ENCODE measurements at places on chromosomes 11 and 22.

GRCh38 chr11:3893311-3893710, 37.8 kb downstream of the STIM1 start:
- no peak for DNase-seq

GRCh38 chr11:19903620-19904069, 191.0 kb downstream of the NAV2 start:
- DNase-seq, result peak; percentile 61

- peak; percentile 62 for DNase-seq
These were observed 59.8 kb upstream of the WNT7B start for GRCh38 chr22:46036558-46037408.

GRCh38 chr22:26986884-26987283, 329.5 kb downstream of the MIAT start:
- DNase-seq, result no peak

GRCh38 chr22:31344578-31345330, 1.4 kb downstream of the PATZ1 start:
- DNase-seq, result peak; percentile 62

DNA sequence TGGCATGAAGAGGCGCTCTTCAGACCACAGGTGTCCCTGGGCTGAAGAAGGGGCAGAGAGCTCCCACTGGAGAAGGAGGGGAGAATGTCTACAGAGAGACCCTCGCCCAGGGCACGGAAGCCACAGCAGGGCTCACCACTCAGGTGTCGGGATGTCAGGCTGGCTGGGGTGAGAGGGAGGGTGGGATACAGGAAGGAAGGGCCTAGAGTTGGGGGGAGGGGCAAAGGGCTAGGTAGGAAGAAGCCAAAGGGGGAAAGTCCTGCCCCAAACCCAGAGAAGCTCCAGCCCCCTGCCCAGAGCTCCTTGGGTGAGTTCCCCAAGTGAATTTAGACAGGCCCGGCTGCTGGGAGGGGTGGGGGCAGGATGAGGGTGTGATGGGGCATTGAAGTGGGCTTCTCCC, 232.0 kb downstream of the CEP164 start:
- no peak for DNase-seq

- DNase-seq, result no peak
These were observed 65.9 kb downstream of the PHF21A start for GRCh38 chr11:46055371-46055770.

DNA sequence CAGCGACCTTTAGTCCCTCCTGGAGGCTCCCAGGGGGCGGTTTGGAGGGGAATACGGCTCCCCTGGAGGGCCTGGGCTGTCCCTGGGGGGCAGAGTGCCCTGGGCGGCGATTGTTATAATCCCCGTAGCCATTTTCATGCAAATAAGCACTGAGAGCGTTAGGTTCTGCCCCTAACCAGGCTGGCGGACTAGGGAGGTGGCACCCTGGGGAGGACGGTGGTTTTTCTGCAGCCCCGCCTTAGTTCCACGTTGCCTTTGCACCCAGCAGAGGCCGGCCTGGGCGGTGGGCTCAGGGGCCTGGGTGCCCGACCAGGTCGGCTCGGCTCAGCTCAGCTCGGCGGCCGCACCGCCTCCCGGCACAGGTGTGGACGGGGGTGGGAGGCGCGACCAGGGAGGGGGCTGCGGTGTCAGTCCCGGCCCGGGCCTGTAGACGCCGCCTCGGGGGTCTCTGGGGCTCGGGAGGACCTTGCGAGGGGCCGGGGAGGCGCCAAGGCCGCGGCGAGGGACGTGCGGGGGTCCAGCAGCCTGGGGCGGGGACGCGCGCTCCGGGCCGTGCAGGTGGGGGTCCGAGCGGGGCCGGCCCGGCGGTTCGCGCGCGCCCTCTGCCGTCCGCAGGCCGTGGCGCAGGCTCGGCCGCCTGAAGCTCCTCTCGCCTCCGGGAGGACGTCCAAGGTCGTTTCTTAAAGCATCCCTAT, 2.3 kb upstream of the DUSP8 start:
- peak; percentile 76 for DNase-seq

- DNase-seq, result no peak
These were observed 143.0 kb downstream of the APIP start for GRCh38 chr11:34773211-34773610.

GRCh38 chr11:57896361-57897145, 127.1 kb upstream of the OR9Q1 start:
- DNase-seq, result no peak

DNA sequence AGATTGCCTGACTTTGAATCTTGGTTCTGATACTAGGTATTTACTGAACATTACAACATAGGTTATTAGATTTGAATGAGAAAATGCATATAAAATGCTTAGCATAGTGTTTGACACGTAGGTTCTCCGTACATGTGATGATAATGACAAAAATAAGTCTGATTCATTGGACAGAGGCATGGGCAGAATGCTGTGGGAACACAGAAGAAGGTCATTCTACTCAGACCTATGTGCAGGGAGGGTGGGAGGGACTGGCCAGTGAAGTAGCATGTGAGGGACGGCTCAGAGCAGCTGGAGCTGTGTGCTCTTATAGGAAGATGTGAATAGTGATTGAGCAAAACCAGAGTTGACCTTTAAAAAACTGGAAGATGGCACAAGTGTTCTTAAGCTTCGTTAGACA, 256.8 kb upstream of the RAG2 start:
- no peak for DNase-seq

DNA sequence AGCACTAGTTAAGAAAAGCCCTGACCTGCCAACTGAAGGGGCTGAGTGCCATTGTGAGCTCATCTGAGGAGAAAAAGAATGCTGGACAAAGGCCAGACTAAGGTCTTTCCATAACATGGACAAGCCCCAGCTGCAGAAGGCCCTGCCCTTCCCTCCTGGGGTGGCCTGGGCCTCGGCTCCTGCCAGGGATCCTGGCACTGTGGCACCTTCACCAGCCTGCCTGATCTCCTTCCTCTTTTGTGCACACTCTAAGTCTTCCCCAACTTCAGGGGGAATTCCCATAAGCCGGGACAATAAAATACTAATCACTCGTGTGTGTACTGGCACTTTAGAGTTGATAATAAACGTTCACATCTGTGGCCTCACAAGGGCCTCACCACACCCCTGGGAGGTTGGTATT, 9.9 kb downstream of the TMPRSS13 start:
- no peak for DNase-seq

- DNase-seq, result no peak
These were observed 74.0 kb downstream of the ADAMTS15 start for GRCh38 chr11:130522284-130522961.

DNA sequence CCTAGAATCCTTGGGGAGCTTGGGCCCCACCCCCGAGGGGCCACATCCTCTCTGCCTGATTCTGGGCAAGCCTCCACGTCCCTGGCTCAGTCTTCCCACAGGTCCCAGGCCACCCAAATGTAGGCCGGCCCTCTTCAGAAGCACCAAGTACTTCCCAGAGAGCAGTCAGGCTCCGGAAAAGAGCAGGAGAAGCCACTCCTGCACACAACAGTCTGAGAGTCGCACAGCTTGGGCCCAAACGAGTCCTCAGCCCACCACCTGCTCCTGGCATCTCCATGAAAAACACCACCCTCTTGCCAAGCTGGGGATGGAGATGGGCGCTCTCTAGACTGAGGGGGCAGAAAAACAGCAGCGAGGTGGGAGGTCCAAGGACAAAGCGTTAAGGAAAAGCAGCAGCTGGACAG, 15.4 kb downstream of the EHD1 start:
- no peak for DNase-seq

- DNase-seq, result no peak
These were observed 42.4 kb downstream of the LIF start for GRCh38 chr22:30204015-30204741.

DNA sequence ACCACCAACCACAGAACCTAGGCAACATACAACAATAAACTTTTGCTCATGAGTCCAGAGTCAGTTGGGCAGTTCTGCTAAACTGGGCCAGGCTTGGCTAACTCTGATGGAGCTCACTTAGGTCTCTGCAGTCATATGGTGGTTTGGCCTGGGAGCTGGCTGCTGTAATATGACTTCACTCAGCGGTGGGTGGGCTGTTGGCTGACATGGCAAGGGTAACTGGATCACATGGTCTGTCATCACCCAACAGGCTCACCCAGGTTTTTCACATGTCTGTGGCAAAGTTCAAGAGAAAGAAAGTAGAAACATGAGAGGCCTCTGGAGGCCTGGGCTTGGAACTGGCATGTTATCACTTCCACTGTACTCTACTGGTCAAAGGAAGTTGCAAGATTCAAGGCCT, 43.2 kb upstream of the CLMP start:
- no peak for DNase-seq

DNA sequence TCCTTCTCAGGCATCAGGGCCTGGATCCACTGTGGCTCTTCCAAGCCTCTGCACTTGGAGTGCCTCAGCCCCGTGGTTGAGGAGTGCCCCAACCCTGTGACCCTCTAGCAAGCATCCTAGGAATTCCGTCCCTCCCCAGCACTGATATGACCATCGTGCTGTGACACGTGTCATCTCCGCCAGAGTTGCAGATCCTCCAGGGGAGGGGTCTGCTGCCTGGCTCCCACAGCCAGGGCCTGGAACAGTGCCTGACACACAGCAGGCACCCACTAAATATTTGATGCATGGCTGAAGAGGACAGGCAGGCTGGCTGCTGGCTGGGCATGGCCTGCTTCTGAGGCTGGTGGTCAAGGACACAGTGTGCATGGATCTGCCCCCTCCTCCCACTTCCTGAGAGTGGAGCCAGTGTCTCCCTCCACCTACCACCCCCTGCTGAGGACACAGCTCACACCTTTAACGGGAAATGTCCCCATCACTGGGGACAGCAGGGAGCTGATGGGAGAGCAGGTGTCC, 1.7 kb upstream of the CD81 start:
- DNase-seq, result no peak

DNA sequence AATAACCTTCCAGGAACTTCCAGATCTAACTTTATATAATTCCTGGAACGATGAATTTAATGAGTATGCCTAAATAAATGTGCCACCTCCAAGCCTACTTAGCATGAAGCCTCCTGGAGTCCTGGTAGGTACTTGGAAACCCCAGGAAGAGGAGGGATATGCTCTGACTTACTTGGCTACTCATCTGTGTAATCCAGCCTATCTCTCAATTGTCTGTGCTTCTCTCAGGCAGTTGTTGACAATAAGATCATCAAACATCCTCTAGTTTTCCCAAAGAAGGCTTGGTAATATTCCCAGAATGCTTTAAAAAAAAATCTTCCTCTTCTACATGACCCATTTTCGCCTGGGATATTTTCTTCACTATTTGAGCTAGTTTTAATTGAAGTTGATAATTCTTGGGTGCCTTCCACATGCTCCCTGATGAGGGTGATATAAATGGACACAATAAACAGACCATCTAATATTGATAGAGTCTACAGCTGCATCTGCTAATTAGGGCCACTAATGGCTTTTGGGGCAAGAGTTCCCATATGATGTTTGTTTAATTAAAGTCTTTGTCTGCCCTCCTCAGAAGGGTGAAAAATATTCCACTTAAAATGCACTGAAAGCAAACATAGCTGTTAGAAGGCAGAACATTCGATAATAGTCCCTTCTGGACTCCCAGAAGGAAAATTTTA, 75.5 kb upstream of the RAB38 start:
- DNase-seq, result no peak

- no peak for DNase-seq
These were observed 9.8 kb upstream of the TSSC4 start for GRCh38 chr11:2390725-2391151.

- DNase-seq, result no peak
These were observed 48.7 kb downstream of the CYTH4 start for GRCh38 chr22:37331034-37331428.

DNA sequence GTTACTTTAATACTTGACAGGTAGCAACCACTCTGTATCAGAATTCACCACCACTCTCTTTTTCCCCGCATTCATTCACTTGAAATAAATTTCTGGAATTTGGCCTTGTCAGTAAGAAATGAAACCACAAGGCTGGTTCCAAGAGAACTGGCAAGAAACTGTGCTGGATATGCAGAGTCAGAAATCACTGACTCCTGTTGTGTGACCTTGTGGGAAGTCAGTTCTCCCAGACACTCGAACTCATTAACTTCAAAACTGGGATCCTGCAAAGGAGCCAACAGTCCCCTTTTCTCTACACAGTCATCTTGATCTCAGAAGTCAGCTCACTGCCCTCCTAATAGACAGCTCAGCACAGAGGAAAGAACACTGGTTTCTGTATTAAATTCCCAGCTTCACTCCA, 142.7 kb downstream of the LRRC4C start:
- DNase-seq, result no peak

- DNase-seq, result no peak
These were observed 81.3 kb downstream of the KIRREL3 start for GRCh38 chr11:126919147-126919823.

DNA sequence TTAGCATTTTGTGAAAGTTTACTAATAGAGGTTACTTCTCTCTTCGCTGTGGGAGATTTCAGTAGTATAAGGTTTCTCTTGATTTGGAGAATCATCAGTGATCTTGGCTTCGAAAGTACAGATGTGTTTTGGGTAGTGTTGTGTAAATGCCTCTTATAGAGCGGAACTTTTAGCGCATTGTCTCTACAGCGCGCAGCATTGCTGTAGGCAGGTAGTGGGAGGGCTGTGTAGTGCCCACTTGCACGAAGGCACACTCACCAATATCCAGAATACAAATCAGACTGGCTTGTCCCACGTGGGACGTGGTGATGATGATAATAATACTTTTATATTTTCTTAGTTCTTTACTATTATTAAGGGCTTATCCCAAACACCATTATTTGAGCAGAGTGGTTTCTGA, 51.4 kb downstream of the FAM83F start:
- peak; percentile 40 for DNase-seq
